ENCODE measurements at places on chromosomes 2 and 18.

- DNase-seq: peak; percentile 69
Measured at GRCh38 chr2:1739961-1740715, 4.2 kb downstream of the PXDN start.

GRCh38 chr18:484749-485464 is 15.6 kb downstream of the COLEC12 start:
- DNase-seq: no peak

- no peak for DNase-seq
Measured at GRCh38 chr18:42915299-42915698, 200.2 kb downstream of the RIT2 start.

DNA sequence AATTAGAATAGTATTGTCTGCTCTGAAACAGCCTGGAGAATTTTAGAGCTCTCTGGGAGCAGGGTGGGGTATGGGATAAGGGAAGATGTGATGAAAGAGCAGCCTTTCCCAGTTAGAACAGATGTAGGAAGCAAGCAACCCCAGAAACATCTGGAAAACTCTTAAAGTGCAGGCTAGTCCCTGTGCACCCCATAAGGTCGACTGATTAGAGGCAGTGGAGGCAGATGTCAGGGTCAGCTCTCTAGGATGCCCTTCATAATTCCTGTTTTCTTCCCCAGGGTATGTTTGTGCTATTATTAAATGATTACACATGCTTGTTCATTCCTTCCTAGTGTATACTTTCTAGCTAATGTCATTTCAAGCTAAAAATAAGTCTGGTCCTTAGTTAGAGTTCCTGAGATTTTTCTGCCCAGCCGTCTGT is 41.7 kb downstream of the PTPRM start:
- DNase-seq: peak; percentile 52

DNA sequence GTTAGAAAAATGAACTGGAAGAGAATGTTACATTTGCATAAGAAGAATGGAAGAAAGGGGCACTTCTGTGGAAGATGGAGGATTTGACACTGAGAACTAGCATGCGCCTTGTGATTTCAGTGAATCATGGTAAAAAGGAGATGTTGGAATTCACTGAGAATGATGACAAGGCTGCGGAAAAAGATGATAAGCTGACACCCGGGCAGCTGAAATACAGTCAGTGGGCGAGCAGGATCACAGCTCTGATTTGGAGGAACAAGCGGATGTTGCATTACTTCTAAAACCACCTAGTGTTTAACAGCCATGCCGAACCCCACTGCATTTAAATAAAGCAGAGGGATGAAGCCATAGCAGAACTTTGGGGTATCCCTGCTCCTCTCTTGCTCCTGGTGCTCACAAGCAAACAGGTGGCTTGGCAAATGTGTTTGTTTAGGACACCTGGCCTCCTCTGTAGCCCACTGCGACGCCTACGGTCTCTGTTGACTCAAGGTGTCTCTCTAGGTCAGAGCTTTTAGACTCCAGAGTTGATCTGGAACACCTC is 134.9 kb downstream of the NDUFA10 start:
- peak; percentile 19 for DNase-seq

DNA sequence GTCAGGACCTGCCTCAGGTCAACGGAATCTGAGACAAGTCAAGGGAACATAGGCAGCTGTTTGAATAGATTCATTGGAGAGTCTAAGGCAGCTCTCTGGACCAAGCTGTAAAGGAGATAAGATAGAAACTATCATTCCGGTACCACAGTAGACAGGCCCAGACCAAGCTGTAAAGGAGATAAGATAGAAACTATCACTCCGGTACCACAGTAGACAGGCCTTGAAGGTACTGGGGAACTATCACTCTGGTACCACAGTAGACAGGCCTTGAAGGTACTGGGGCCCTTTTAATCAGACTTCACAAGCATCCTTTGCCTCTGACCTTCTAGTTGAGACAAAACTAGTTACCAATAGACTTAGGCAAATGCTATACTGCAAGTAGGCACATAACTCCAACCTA is 346.1 kb downstream of the DCDC2C start:
- no peak for DNase-seq

DNA sequence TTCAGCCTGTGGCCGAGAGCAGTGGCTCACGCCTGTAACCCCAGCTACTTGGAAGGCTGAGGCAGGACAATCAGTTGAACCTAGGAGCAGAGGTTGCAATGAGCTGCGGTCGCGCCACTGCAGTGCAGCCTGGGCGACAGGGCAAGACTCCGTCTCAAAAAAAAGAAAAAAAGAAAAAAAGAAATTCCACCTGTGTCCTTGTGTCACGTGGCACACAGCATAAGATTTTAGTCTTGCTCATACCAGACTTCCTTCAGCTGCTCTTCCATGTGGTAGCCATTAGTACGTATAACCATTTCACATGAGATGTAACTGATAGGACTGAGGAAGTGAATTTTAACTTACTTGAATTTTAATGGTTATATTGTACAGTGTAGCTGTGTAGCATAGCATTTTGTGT is 4.0 kb downstream of the NOP58 start:
- DNase-seq: no peak

DNA sequence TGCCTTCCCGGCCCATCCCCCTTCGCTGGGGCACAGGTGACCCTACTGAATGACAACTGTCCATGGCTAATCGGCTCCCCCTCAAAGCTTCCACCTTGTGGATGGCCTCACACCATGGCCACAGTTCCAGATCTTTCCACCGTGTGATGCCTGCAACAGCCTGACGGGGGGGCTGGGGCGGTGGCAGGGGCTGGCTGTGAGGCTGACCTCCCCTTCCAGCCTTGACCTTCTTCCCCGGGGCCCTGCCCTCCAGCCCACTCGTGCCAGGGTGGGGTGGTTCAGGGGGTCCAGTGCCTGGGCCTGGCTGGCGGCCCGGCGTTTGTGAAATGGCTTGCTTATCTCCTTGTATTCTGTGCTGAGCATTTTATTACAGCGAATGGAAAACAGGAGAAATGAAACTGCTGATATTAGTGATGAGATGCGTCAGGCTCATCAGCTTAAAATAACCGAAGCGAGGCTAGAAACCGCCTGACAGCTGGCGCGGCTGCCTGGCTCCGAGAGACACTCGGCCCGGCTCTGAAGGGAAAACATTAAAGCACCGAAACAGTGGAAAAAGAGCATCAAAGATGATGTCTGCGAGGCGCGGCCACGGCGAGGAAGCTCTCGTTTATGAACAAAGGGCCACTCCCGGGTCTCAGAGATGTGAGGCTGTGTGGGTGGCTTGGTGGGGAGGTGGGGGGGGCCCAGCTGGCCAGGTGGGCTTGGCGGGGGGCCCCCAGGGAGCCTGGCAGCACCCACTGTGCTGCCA is 916 bp upstream of the PDCD1 start:
- no peak for DNase-seq

DNA sequence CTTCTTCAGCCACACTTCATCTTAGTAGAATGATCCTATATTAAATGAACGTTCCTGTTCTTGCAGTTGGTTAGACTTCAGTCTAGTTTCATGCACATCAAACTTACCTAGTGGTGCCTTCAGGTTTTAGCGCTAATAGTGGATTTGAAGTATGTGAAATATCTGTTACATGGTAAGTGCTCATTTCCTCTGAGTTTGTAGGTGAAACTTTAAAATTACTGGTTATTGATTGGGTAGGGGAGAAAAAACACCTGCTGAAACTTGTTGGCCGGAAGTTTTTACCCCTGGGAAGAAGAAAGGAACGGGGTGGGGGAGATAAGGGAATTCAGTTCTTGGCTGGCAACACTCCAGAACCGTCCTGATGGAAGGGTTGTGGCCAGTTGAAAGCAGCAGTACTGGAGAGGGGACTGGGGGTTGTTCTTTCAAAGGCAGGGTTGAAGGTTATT is 112.8 kb downstream of the SPTBN1 start:
- no peak for DNase-seq

- DNase-seq: no peak
Measured at GRCh38 chr2:119440501-119440870, 8.8 kb downstream of the TMEM37 start.

- DNase-seq: no peak
Measured at GRCh38 chr18:55587418-55588110, 428 bp downstream of the TCF4 start.

DNA sequence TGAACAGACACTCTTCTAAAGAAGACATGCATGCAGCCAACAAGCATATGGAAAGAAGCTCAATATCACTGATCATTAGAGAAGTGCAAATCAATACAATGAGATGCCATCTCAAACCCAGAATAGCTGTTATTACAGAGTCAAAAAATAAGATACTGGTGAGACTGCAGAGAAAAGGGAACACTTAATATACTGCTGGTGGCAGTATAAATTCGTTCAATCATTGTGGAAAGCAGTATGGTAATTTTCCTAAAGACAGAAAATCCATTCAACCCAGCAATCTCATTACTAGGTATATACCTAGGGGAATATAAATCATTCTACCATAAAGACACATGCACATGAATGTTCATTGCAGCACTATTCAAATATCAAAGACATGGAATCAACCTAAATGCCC is 116.6 kb upstream of the LTBP1 start:
- DNase-seq: no peak

- no peak for DNase-seq
Measured at GRCh38 chr2:234754126-234754525, 197.7 kb upstream of the SH3BP4 start.

DNA sequence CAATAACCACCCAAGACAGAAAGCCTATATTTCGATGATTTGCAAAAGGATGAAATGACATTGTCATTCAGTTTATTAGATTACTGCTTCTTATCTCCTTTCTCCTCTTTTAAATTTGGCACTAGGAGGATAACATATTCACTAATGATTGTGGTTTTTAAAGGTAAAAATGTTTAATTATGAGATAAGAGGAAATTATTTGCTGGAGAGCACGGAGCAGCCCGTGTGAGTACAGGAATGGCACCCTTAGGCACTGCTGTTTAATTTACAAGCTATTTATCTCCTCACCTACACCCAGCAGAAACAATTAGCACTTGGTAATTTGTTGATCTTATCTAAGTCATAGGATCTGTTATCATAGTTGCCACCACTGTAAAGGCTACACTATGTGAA is 87.4 kb upstream of the SP3 start:
- DNase-seq: no peak

- DNase-seq: no peak
Measured at GRCh38 chr2:179237209-179237946, 27.3 kb downstream of the SESTD1 start.

GRCh38 chr2:65199166-65199565 is 28.5 kb upstream of the ACTR2 start:
- no peak for DNase-seq

GRCh38 chr18:41768467-41768866 is 186.6 kb upstream of the PIK3C3 start:
- DNase-seq: no peak

DNA sequence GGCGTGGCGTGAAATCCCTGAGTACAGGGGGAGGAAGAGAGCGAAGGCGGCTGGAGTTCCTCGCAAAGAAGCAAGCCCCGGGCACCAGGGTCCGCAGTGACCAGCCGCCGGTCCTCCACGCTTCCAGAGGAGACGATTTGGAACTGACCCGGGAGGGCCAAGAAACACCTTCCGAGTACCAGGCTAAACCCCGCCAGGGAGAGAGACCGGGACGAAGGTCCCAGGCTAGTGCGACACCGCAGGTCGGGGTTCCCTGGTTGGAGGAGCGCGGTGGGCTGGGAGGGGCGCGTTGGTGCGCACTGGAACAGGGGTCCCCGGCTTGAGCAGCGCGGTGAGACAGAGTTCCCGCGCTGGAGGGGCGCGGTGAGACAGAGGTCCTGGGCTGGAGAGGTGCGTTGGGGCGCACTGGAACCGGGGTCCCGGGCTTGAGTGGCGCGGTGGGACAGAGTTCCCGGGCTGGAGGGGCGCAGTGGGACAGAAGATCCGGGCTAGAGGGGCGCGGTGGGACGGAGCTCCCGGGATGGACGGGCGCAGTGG is 901 bp downstream of the WDFY1 start:
- DNase-seq: no peak

DNA sequence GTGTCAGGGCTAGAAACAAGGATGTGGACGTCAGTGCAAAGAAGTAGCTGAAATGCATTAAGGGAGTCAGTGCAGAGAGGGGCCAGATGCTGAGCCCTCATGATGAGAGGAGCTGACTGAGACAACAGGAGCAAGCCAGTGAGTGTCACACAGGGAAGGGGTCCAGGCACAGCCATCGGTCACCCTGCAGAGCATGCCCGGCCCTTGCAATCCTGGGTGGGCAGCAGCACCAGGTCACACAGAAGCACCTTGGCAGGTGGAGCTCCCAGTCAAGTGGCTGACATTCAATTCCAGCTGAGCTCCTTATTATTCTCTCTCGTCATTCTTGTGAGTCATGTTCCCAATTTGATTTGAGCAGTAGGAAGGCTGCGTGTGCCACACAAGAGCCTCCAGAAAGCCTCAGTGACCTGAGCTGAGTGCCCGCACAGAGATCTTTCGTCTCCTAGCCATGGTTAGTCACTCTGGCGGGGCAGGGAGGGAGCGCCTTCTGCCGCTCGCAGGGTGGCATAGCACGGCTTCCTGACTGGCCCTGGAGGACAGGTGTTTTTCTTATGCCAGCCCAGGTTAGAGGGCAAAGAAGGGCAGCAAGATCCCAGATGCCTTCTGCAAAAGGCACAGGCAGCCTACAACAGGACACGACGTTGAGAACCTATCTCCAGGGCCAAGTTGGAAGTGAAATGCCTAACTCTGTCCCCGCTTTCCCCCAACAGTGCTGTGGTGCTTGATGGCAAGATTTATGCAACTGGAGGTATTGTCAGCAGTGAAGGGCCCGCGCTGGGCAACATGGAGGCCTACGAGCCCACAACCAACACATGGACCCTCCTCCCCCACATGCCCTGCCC is 220.9 kb downstream of the ATAD2B start:
- peak; percentile 72 for DNase-seq

GRCh38 chr18:48300463-48300961 is 108.7 kb downstream of the ZBTB7C start:
- peak; percentile 59 for DNase-seq

DNA sequence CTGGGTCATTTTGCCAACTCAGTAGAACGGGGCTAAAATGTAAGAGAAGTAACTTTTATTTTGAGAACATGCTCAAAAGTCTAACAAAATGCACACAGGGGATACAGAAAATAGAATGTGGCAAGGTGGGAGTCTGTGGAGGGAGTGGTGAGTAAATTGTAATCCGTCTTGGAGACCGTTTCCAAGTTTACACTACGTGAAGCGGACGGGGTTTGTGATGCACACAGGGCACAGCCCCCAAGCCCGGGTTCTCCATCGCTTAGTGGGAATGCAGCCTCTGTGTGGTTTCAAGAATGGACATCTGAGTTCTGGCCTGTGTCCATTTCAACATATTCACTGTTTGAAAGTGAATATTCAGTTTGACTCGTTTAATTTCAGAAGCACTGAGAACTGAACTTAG is 65.0 kb upstream of the TMEM18 start:
- no peak for DNase-seq

DNA sequence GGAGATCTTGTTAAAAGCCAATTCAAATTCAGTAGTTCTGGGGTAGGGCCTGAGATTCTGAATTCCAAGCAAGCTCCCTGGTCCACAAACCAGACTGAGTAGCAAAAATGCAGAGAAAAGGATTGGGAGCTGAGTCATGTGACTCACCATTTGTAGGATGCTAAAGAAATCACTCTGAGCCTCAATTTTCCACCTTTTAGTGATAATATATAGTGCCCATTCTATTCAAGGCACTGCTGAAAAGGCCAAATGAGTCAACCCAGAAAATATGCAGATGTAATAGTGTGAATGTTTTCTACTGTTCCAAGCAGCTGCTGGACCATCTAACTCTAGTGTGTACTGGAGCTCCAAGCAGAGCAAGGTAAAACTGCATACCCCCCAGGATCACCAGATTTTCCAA is 47.2 kb downstream of the SLC14A2 start:
- no peak for DNase-seq
